ENCODE measurements at places on chromosomes 1 and 21.
A peak's percentile ranks its signal among the peaks of the same experiment; 100 is the strongest.

DNA sequence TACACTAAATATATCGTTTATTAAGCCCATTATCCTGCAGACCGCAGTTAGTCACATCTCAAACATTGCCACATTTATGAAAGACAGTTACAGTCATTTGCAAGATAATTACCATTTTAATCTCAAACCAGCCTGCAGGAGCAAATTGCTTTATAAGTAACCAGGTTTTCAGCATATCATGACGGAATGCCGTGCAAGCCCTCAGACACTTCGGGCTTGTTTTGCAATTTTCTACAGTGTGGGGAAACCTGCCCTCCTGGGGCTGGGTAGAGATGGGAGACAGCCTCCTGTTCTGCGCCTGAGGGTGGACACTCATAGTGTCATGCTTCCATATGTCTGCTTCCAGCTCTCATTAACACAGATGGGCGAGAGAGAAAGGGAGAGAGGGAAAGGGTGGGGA lies 563.9 kb downstream of the NPHP4 start:
- DNase-seq = no peak

GRCh38 chr1:179184403-179184802 lies 45.1 kb downstream of the ABL2 start:
- DNase-seq = no peak

DNA sequence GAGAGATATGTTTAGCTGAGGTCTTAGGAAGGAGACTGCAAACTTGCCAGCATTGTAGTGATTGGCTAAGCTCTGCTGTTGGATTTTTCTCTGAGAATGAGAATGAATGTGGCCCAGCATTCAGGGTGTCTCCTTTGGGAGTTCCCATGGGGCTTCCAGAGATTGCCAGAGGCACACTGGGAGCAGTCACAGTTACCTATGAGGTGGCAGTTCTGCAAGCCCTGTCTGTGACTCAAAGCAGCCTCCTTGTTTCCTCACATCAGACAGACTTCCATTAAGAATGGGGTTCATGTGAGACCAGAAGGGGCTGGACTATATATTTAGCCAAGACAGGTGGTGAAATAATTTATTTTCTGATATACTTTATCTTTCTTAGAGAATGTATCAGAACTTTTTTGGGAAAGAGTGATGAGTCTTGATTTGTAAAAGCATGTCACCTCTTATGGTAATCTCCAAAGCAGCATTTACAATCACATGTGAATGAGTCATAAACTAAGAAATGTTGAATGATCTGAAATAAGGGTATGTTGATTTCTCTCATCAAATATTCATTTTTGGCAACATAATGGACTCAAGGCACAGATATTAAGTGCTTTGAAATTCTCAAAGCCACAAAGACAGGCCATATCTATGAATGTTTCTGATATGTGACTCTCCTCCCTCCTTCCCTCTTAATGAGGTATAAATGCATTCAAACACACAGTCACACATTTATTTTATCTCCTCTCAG lies 9.5 kb upstream of the SLC19A2 start:
- DNase-seq = no peak

- no peak for DNase-seq
These were observed 24.0 kb downstream of the HS2ST1 start for GRCh38 chr1:86938450-86938849.

DNA sequence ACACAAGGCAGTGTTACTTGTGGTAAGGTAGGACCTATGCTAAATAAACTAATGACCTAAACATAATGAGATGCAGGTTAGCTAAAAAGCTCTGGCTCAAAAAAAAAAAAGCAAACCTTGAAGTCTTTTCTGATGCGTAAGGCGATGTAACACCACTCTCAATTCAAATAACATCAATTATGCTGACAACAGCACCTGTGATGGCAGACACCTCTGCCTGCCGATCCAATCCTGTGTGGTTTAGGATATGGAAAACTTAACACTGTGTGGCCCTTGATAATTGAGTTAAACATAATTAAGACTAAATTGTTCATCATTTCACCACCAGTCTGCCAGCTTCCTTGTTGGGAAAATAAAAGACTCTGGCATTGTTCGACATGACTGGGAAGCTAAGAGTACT lies 9.1 kb downstream of the RPAP2 start:
- DNase-seq = no peak

DNA sequence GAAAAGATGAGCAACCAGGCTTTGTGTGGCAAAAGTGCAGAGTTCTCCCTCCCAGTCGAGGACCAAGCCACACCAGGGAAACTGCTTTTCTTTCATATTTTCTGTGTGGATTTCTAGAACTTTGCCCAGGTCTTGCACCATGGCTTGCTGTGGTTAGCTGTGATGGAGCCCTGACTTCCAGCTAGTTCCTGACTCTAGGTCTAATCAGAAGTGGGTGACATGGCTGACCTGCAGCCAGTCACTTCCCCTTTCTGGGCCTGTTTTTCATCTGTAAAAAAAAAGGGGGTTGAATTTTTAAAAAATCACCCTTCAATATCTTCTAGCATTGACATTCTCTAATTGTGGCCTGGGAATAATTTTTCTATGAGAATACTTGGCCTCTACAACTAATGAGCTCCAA lies 491.2 kb upstream of the USP24 start:
- DNase-seq = no peak

DNA sequence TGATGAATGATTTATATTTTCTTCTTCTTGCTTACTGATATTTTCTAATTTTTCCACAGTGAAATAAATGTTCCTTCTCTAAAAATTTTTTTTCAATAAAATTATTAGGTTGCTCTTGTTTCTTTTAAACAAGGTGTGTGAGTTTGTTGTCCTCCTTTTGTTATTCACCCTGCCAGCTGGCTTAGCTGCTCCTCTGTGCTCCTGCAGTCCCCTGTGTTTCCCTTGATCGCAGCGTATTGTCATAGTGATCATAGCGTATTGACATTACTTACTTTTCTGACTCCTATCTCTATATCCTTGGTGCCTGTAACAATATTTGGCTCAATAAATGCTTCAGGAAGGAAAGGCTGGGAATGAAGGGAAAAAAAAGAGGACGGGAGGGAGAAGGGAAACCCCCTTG lies 24.9 kb upstream of the PODN start:
- DNase-seq = no peak

DNA sequence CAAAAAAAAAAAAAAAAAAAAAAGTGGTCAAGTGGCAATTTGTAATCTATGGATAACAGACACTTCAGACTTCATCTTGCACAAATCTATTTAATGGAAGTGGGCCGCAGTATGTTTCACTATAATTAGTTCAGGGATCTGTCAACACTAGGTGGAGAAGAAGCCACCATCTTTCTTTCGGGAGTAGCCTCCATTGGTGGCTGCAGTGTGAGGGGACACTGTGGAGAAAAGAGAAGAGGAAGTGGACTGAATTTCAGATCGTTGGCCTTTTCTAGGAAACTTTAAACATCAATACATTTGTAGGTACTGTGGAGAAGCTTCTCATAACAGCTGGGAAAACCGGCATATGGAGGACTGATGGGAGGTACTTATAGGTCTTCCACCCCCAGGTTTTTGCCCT lies 8.0 kb upstream of the ELAPOR1 start:
- no peak for DNase-seq

DNA sequence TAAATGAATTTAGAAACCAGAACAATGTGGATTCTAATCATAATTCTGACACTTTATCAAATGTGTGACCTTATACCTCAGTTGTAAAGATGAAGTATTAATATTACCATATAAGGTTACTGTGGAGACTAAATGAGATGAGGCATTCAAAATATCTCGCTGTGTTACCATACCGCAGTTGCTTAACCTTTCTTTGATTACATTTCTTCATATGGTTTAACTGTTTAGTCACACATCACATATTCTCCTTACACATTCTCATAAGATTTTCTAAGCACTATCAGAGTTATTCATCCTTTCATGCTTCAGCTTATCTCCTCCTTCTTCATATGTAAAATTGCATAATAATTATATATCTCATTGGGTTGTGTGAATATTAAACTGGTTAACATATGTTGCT lies 88.9 kb downstream of the LRRC53 start:
- no peak for DNase-seq

- DNase-seq = no peak
These were observed 93.5 kb downstream of the NRDC start for GRCh38 chr1:51784997-51785421.

DNA sequence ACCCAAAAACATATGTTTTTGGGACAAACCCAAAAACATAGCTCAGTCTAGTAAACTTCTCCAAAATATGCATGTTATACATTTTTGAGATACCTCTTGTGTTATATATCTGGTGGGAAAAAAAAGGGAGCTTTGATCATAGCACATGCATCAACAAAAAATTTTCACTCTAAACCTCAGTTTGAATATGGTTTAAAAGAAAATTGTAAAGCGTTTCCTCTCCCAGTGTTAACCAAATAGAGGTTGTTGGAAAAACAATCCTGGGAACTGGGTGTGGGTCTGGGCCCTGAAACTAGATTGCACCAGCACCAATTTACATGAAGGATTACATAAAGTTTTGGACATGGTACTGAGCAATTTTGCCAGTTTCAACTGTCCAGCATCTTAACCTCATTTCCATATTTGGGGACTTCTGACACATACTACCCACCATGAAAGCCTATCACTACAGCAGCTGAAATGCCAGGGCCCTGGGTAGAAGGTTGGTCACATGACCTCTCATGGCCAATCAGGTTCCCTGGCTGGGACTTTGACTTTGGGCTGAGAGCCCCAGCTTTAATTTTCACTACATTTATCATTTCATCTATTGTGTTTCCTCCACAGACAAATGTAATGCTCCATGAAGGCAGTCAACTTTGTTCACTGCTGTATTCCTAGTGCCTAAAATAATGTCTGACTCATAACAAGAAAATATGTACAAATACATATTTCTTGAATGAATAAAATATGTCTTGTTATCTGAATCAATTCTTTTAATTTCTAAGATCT lies 150.7 kb downstream of the SETD4 start:
- peak; percentile 66 for DNase-seq

Data from EH (cell line).